ENCODE measurements at places on chromosomes 13 and 19.

DNA sequence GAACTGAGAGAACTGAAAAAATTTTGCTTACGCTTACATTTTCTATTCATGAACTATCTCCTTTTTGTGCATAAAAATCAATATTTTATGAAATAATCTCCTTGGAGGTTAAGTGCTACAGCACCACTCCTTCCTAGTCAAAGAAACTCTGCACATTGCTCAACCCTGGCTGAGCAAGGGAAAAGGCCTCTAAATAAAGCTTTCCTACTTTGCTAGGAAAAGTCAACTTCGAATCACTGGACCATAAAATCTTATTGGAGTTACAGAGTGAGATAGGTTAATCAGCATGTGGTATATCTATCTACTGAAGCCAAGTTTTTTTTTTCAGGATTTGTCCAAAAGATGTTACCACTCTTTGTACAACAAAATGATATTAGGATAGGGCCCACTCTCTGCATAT, 57.5 kb upstream of the HMGB1 start:
- DNase-seq: no peak

DNA sequence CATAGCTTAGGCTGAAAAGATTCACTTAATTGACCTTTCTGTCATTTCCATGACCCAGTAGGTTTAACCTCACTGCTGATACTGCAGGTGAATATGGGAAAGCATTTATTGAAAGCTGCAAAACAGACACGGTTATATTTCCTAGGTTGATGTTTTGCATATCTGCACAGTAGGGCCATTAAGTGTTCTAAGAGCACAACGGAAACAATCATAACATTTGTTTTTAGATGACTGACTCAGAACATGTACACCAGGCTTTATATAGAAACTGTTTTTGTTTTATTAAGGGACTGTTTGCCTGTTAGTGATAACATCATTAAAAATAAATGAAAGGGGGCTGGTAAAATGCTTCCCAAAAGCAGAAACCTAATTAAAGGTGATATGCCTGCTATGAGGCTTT, 367.8 kb downstream of the DACH1 start:
- no peak for DNase-seq

GRCh38 chr19:10858204-10858828, 10.1 kb downstream of the C19orf38 start:
- DNase-seq: no peak

- DNase-seq: no peak
These were observed 22.0 kb downstream of the COL4A1 start for GRCh38 chr13:110284779-110285484.

DNA sequence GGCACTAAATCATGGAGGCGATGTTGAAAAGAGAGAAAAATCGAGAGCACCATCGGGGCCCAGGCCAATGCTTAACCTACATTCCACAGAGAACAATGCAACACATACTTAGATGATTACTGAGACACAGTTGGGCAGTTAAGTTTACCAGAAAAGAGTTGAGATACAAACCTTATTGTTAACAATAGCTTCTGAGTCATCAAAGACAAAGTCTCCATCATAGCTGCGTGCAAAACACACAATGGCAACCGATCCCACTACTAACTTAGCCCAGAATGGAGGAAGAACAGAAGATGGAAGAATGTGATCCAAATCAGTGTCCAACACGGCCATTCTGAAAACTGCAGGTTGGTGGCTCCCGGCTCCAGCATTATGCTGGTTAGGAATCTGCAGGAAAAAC, 6.2 kb downstream of the TMTC4 start:
- DNase-seq: no peak

DNA sequence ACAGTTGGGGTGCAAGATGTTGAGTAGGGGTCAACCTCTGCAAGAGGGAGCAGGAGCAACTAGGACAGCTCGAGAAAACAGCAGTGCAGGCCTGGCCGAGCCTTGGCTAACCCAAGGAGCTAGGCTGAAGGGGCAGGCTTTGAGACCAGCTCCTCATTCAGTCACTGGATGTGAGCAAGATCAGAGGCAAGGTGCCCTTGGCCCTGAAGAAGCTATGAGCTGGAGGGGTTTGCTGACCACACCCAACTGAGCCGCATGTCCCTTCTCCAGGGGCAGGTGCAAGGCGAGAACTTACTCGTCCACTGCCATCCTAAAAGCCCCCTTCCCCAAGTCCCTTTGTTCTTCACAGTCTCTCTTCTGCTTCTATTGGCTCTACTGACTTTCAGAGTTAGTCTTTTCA, 126.1 kb upstream of the UBL3 start:
- DNase-seq: no peak

- no peak for DNase-seq
These were observed 211.5 kb downstream of the URI1 start for GRCh38 chr19:30153326-30154210.

GRCh38 chr19:10478476-10478875, 24.7 kb downstream of the KEAP1 start:
- DNase-seq: no peak

- DNase-seq: no peak
These were observed 355.8 kb downstream of the MYO16 start for GRCh38 chr13:108985166-108985565.

DNA sequence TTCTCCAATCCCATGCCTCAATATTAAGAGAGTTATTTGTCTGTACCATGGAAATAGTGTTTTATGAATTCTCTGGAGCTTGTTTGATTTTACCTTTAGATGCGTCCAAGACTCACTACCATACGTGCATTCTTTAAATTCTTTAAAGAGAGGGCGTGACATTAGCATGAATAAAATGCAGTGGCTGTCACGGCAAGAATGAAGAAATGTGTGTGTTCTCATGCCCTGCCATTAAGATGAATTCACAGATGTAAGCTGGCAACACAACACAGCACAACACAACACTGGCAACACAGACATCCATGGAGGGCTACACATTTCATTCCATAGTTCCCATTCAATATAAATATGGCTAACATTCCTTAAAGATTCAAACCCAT, 213.4 kb downstream of the ENOX1 start:
- no peak for DNase-seq

DNA sequence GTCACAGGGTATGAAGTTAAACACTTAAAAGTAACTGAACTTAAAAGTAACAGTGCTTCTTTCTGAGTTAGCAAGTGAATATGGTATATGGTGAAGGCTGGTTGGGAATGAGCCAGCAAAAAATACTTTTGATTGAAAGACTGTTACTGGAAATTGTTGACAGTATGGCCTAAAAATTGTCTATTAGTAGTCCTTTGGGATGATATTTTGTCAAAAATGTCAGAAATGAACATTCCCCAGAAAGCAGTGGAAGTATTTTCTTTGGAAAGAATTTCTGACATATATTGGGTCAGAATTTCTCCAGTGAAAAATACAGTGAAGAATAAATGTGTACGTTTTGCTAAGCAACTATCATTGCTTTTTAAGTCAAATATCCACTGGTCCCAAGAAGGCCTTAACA, 860.5 kb downstream of the PCDH9 start:
- no peak for DNase-seq

- no peak for DNase-seq
These were observed 24.1 kb downstream of the OLFM4 start for GRCh38 chr13:53052675-53053074.

All from DMS 273 treated with DMSO at 0.1 percent for 48 hours (cell line).